WTC11 (cell line): ENCODE measurements at places on chromosomes 12 and 14. TPM values are rescaled to one million over a fixed set of nuclear protein-coding genes. Genes with fewer than 3 reads are reported as not detected.

Gene VRTN
- 106 to 130 TPM (median 128 TPM) in 3 replicates for total RNA-seq

DNA sequence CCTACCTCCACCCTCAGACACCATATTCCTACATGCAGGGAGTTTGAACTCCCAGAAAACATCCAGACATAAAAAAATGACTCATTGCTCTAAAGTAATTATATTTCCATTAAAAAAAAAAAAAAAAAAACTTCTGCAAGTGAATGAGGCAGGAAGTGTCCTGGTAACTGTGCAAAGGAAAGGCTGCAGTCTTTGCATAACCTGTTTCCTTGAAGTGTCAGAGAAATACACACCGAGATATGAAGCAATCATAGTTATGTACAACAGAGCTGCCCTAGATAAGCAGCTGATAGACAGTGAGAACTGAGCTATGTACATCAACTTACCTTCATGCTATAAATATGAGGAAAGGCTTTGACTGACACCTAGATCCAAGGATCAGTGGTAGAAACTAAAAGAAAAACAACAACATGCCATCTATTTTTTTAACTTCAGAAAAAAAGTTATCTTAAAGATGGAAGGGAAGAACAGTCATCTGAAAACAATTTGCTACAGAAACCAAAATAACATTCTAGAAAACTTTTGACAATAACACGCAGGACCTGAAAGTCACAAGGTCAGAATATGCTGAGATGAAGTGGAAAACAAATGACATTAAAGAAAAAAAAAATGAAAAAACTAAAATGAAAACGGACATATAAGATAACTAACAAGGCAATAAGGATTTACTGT is 263.2 kb downstream of the SEC23A start:
- DNase-seq: no peak

DNA sequence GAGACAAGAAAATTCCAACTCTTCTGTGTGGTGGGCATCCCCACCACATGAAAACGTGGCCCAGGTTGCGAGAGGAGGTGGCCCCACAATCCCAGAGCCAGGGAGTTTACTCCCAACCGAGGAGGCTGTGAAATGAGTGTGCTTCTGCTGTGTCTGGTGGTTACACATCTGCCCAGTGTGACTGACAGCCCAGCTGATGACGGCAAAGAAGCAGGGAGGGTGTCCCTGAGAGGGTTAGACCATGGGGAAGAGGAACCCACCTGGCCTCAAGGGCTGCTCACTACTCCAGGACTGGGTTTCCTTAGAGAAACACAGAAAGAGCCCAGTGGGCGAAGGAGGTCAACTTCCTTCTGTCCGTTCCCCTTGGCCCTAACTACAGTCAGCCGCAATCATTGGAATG is 24.6 kb downstream of the ZFP36L1 start:
- no peak for DNase-seq

DNA sequence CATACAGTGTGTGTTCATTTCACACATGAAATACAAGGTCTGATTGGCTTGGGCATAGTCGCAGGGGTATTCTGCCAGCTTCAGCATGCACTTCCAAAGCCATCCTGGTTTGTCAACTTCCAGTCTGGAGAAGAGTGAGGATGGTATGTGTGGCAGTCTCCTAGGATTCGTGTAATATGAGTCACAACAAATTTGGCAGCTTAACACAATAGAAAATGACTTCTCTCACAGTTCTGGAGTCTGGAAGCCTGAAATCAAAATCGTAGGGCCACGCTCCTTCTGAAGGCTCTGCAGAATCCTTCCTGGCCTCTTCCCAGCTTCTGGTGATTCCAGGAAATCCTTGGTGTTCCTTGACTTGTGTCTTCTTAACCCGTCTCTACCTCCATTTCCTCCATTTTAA is 167.5 kb downstream of the PPM1H start:
- DNase-seq: no peak

DNA sequence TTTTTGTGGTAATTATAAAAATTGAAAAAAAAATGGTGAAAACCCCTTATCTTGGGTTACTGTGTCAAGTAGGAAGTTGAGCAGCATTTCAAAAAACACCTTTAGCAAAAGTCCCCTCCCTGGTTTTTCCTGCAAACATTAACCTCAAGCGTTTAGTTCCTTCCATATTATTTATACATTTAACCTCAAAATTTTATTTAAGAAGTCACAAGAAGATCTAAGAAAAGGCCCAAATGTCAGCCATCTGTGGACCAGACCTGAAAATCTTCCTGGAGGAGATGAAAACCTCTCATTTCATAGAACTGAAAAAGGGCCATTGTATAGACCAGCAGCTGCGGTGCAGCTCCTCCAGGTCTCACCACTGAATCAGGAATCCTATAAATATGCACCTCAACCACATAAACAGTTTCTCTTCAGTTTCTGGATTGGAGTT is 40.4 kb upstream of the BTG1 start:
- no peak for DNase-seq

DNA sequence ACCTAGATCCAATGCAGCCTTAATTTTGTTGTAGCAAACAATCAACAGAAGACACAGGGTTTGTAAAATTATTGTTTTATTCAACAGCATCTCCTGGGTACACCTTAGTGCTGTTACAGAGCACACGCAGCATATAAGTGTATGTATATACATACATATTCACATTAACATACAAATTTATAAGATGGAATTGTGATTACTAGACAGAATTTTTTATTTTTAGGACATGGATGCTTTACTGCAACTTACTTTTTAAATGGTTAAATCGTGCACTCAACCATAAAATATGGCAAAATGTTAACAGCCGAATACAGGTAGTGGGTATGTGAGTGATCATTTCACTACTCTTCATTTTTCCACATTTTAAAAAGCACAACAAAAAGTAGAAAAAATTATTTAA is 16.6 kb downstream of the HEATR5A start:
- DNase-seq: no peak

Gene OR6C3
- not detected in 3 replicates for total RNA-seq

- DNase-seq: no peak
Observed at GRCh38 chr12:105912882-105913678, 225.7 kb downstream of the NUAK1 start.

Gene SIX1
- 0.21 to 0.59 TPM (median 0.30 TPM) in 3 replicates for total RNA-seq

Gene AMHR2
- not detected in 3 replicates for total RNA-seq

Gene LTBP2
- 1.2 TPM in 3 replicates for total RNA-seq

GRCh38 chr14:77565994-77566305 is 50.5 kb downstream of the SPTLC2 start:
- no peak for DNase-seq

GRCh38 chr12:111981987-111982386 is 31.0 kb downstream of the TMEM116 start:
- DNase-seq: no peak

Gene KERA
- total RNA-seq: not detected in 3 replicates

- DNase-seq: no peak
Observed at GRCh38 chr12:131507881-131508280, 203.0 kb upstream of the SFSWAP start.

Gene LYSET
- 24.7 to 25.6 TPM (median 25.5 TPM) in 3 replicates for total RNA-seq

Gene KRT6C
- not detected in 3 replicates for total RNA-seq

Gene KRT5
- total RNA-seq: not detected in 3 replicates

DNA sequence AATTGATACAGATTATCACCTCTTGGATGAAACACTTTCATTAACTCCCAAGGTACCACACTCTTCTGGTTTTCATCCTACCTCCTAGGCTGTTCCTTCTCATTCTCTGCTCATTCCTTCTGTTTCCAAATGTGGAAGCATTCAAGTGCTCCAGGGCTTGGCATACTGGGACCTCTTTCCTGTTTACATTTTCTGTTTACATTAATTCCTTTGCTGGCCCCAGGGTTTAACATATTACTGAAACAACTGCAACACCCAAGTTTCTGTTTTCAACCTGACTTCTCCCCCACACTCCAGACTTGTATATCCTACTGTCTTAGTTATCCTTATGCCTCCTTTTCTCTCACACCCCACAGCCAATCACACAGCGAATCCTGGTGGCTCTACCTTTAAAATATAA is 386.3 kb upstream of the GARIN6 start:
- DNase-seq: no peak

DNA sequence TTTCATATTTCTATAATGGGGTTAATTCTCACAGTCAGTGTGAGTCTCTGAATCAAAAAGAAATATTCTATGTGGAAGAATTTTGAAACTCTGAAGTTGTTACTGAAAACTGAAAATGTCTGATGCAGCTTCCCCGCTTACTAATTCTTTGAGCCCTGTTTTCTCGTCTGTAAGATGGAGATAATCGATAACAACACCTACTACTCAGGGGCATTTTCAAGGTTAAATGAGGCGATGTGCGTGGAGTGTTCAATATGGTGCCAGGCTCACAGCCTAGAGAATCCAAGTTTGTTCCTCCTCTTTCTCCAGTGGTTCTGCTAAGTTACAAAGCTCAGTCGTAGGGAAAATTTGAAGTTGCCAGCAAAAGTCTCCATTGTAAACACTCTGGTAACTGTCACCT is 391.4 kb downstream of the FUT8 start:
- DNase-seq: no peak

DNA sequence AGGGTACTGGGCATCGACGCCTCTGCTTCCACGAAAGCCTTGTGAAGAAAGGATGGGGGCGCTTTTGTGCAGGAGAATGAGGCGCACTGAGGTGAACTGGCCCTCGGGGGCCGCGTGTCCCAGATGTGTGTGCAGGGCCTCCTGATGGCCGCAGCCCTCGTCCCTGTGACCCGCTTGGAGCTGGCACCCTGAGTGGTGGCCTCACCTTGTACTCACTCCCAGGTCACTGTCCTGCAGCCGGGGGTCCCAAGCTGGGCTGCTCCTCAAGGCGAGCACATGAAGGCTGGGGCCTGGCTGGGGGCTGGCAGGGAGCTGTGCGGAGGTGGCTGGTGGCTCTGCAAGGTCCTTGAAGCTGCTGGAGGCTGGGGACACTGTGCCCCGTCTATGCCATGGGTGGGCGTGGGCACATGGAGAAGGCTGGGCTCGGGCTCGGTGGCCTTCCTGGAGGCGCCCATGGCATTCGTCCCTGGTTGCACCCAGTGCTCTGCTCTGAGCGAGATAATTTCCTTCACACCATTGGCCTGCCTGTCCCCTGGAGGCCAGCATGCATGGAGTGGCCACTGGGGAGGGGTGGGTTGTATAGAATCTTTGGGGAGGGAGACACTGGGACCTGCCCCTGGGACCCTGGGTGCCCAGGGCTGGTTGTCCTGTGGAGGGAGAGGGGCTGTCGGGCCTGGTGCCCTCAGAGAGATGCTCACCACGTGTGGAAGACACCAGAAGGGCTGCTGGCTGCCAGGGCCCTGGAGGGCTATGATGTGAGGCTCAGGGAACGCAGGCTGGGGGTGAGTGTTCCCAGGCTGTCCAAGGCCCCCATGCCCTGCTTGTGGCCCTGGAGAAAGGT is 79.3 kb downstream of the TMEM121 start:
- DNase-seq: no peak

Gene IL23A
- 2.9 to 3.0 TPM (median 2.9 TPM) in 3 replicates for total RNA-seq

Gene C14orf180
- not detected in 3 replicates for total RNA-seq

- DNase-seq: no peak
Observed at GRCh38 chr12:46430340-46430948, 57.9 kb upstream of the SLC38A2 start.

- no peak for DNase-seq
Observed at GRCh38 chr12:127767656-127768055, 499.3 kb upstream of the TMEM132C start.

Gene RNASE2
- total RNA-seq: not detected in 3 replicates

Gene ANO6
- 41.8 to 46.8 TPM (median 44.3 TPM) in 3 replicates for total RNA-seq

Gene ACIN1
- 196 to 229 TPM (median 204 TPM) in 3 replicates for total RNA-seq

GRCh38 chr14:69441948-69442347 is 42.6 kb upstream of the PLEKHD1 start:
- no peak for DNase-seq

Gene CISTR
- total RNA-seq: 0.81 TPM in 1 of 3 replicates, not detected in the others
